ENCODE measurements at places on chromosomes 2 and 18.

- no peak for DNase-seq
Measured at GRCh38 chr2:218961229-218961628, 1.8 kb downstream of the CDK5R2 start.

DNA sequence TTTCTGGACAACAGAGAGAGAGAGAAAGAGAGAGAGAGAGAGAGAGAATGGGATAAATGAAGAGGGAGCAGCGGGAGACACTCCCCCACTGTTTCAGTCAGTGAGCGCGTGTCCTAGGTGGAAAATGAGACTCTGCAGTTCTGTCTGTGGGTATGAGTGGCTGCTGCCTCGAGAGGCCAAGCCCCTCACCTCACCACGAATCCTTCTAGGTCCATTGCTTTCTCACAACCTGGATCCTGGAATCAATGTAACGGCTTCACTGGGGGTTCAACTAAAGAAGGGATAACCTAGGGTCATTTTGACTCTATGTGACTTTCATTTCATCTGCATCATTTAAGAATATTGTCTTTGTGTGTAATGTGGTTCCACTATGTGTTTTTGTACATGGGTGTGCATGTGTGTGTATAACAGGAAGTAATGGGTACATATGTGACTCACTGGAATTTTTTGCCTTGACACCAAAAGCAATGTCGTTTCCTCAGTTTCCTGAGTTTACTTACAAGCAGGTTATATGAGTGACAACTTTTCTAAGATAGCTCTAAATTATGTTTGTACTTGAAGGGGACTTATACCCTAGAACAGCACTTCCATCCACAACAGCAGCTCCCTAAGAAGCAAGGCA lies 221.4 kb upstream of the TRIB2 start:
- no peak for DNase-seq

DNA sequence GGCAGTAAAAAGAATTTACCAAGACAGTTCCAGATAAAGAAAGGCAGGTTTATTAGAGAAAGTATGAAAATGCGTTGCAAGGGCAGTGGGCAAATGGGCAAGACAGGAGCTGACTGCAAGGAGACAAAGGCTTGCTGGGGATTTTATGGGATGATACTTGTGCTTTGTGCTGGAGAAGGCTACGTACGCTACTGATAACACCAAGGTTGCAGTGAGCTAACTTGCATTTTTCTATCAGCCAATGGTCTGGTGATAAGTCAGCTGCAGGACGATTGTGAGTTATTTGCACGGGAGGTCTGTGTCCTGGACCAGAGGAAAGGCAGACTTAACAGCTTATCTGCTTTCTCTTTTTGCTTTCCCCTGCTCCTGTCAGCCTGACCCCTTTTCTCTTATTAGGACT lies 116.5 kb downstream of the PMS1 start:
- no peak for DNase-seq

GRCh38 chr2:48124592-48124991 lies 218.3 kb upstream of the FBXO11 start:
- DNase-seq = no peak

DNA sequence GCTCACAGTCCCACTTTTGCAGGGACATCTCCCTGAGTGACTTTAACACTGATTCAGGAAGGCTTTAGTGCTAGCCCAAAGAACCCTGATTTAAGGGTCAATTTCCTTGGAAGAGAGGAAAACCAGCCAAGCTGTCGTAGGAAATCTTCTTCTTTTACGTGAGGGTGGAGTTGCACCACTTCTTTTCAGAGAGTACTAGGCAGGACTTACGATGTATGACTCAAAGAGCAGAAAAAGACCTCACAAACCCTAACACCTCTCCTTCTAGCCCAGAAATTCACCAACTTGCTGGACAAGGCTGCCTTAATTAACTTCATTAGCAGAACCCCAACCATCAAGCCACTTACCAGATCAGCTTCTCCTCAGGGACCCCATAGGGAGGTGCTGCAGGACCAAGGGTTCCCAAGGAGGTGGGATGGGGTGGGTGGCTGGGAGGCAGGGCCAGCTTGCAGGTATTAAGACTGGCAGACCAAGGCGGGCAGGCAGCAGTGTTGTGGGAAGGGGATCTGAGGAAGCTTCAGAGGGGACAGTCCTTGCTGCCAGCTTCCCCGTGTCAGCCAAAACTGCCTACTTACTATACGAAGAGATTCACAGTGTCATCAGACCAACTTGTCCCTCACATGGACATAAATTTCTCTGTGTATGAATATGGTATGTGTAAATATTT lies 6.7 kb downstream of the SERPINB2 start:
- no peak for DNase-seq

GRCh38 chr2:161165266-161165665 lies 5.0 kb downstream of the TANK start:
- no peak for DNase-seq

- DNase-seq = no peak
Measured at GRCh38 chr18:24735624-24736231, 275.3 kb downstream of the HRH4 start.

DNA sequence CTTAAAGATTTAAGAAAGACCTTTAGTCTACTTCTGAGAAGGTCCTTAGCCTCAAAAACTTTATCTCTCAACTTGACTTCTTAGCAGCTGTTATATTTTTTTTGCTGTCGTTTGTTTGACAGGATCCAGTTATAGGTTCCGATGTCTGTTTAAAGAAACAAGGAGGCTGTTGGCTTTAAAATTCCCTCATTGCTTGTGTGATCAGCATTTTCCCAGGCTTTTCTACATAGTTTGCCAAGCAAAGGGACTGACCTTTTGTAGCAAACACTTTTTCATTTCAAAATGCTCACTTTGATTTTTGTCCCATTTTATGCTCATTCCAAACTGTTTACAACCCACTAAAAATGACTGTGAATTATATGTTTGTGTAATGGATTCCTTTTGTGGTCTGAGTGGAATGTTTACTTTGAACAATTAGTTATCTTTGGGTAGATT lies 394.9 kb downstream of the ARHGAP15 start:
- DNase-seq = no peak

DNA sequence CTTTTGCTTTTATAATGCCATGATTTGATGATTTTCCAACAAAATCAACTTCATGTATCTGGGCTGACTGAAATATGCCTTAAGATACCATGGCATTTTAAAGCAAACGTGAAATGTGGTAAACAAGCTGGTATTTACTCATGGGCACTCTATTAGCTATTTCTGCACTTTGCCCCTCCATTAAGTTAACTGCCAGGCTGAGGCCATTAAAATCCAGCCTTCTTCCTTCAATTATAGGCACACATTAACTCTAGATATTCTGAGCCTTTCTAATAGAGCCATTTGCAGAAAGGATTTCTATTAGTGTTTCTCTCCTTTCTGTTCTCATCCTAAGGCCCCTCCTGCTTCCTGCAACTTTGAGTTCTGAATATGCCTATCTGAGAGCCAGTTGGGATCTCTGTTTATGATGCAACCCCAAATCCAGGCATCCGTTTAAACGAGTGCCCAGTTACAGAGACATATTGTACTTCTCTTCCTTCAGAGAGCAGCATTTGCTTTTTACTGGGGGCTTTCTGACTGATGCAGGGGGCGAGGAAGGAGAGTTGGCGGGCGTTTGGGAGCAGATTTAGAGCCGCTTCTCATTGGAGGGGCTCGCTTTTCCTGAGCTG lies 1.6 kb upstream of the KCNJ3 start:
- DNase-seq = no peak

GRCh38 chr2:217049422-217049821 lies 189.6 kb upstream of the TNP1 start:
- DNase-seq = no peak

GRCh38 chr2:70887550-70888246 lies 48.0 kb upstream of the ATP6V1B1 start:
- DNase-seq = no peak

GRCh38 chr2:88321449-88322248 lies 130.8 kb downstream of the FOXI3 start:
- no peak for DNase-seq

GRCh38 chr2:43464590-43464989 lies 131.2 kb downstream of the THADA start:
- DNase-seq = no peak

DNA sequence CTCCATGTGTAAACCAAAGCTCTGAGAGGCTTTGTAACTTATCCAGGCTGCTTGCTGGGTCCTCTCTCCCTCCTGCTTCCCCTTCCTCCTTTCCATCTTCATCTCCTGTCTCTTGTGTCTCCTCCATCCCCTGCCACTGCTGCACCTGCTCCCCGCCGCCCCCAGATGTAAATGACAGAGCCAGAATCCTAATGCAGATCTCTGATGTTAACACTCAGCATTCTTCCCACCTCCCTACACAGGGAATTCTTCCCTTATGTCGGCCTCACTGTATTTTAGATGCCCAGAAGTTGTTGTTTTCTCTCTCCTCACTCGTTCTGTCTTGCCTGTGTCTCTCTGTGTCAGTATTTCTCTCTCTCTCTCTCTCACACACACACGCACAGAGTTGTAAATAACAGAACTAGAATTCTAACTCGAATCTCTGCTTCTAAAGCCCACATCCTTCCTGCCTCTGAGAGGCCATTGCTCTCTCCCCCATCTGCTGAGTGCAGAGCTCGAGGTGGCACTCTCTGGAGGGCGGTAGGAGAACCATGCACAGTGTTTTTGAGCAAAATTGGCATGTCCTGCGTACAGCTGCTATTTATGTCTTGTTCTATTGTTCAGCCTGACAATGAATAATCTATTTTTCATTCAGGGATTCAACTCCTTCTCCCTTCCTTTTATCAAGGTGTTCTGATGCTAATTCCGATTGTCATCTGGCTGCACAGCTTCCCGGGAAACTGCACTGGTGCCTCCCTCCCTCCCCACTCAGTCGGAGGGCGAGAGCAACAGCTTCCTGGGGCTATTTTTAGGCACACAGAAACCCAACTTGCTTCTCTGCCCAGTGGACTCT lies 219.9 kb downstream of the SH3RF3 start:
- peak; percentile 81 for DNase-seq

GRCh38 chr2:46351098-46351749 lies 54.0 kb downstream of the EPAS1 start:
- no peak for DNase-seq

GRCh38 chr2:22596306-22596705 lies 788.7 kb upstream of the KLHL29 start:
- no peak for DNase-seq

GRCh38 chr2:61328707-61329251 lies 142.1 kb downstream of the USP34 start:
- DNase-seq = no peak

DNA sequence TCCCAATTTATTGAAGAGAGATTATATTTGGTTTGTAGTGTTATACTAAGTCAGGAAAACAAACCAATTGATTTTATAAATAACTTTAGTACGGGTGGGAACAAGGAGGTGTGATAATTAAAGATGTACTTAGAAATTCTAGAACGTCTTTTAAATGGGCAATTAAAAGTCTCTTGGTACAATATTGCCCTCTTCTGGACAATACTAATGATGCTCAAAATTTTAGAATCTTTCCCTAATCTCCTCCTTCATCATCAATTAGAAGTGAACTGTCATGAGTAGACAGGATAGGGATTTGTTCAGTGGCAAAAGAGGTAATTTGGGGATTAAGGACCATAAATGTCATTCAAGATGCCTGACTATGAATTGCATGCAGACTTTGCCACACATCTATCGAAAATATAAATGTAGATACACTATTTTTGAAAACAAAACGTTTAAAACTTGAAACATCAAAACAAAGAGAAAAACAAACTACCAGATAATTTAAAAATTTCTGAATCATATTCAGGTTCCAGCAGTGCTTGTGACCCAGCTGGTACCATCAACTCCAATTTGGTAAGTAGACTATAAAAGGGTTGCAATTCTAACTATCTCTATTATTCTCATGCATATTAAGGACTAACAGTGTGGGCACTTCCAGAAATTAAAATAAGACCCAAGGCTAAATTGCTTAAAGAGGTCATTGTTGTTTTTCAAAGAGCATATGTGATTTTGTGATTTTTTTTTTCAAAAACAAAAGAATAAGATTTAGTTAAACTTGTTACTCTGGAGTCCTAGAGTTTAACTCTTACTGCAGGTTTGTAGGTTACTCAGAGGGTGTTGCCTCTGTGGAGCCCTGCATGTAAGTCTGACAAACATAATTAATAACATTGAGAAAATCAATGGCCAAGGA lies 123.5 kb downstream of the LAMA3 start:
- DNase-seq = peak; percentile 29

GRCh38 chr2:141778315-141778835 lies 352.4 kb downstream of the LRP1B start:
- DNase-seq = no peak

DNA sequence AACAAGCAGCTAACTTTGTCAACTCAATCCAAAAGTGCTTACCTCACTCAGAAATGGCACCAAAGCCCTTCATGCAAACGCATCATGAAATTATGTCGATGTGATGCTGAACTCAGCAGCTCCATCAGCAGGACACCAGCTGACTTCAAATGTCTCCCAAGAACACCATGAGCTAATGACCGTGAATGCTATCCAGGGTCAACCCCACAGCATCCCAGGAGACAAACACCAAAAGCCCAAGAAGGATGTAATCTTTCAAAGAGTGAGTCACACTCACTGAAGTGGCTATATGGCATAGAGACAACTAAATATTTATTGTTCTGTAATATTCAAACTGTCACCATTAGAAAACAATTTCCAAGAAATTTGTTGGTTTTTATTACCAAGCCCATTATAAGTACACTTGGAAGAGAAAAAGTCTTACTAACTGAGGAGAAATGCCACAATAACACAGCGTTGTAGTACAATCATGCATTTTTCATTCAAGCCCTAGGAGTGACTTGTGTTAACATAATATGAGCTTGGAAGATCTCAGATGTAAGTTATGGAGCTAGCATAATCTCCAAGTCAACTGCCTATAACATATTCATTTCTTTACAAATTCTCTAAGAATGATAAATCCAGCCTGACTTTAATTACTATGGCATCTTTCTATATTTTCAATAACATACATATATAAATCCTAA lies 165.0 kb upstream of the CCDC68 start:
- DNase-seq = no peak

DNA sequence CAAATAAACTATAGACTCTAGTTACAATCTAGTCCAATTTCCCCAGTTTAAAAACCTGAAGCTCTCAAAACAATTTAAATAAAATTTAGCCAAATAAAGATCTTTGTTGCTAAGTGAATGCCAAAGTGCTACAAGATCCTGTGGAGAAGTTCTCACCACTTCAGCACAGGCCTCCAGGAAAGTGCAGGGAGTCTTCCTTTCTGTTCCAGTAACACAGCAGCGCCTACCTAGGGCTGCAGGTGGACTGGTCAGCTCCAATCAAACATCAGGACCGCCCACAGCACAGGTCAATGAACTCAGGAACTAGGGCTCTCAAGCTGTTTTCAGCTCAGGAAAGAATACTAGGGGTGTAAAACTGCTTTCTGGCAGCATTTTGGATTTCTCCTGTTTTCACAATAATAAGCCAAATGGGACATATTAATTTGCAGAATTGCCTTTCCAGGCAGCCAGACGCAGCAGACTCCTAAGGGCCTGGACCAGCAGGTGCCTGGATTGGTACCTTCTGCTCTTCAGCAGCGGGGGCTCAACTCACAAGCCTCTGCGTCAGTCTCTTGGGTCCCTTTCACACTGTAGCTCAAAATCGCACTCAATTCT lies 1.5 kb downstream of the FAM110C start:
- no peak for DNase-seq

- no peak for DNase-seq
Measured at GRCh38 chr2:152042636-152043615, 55.9 kb downstream of the CACNB4 start.

All from MM.1S (cell line).